ENCODE measurements at places on chromosomes 2 and 18. TPM values are rescaled to one million over a fixed set of nuclear protein-coding genes. Genes with fewer than 3 reads are reported as not detected.

Gene FOXI3
- polyA plus RNA-seq = not detected

Gene MYOM1
- 177 TPM for polyA plus RNA-seq

Gene COL6A3
- 33.2 TPM for polyA plus RNA-seq

Gene FSIP2
- 0.14 TPM for polyA plus RNA-seq

Gene CNTNAP5
- polyA plus RNA-seq = not detected
